ENCODE measurements at places on chromosomes 4 and X. TPM values are rescaled to one million over a fixed set of nuclear protein-coding genes. Genes with fewer than 3 reads are reported as not detected.

RAI2 gene
- not detected for total RNA-seq

- DNase-seq = no peak
Measured at GRCh38 chr4:65383589-65384305, 286.5 kb downstream of the EPHA5 start.

DNA sequence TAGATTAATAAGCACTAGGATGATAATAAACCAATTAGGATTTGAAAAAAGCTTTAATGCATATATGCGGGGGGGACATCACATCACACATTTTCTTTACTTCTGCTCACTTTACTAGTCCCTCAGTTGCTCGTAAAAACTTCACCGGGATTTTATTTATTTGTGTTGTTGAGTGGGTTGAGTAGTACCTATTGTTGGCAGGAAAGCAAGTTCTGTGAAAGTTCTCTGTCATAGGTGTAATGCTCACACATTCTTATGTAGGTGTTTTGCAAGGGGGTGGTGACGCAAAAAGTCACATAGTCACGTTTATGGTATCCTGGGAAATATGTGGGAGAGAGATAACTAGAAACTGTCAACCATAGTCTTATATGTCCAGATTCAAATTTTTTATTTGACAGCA, 65.3 kb downstream of the PDLIM5 start:
- peak; percentile 37 for DNase-seq

GATA1 gene
- total RNA-seq = 0.34 TPM

SPANXN4 gene
- total RNA-seq = not detected

P2RY8 gene
- 0.44 TPM for total RNA-seq

GAGE12E gene
- total RNA-seq = not detected

- no peak for DNase-seq
Measured at GRCh38 chrX:65900850-65901844, 138.7 kb downstream of the VSIG4 start.

CRLF2 gene
- total RNA-seq = 0.34 TPM

GRCh38 chr4:57037982-57038604, 59.4 kb downstream of the POLR2B start:
- peak; percentile 23 for DNase-seq

DNA sequence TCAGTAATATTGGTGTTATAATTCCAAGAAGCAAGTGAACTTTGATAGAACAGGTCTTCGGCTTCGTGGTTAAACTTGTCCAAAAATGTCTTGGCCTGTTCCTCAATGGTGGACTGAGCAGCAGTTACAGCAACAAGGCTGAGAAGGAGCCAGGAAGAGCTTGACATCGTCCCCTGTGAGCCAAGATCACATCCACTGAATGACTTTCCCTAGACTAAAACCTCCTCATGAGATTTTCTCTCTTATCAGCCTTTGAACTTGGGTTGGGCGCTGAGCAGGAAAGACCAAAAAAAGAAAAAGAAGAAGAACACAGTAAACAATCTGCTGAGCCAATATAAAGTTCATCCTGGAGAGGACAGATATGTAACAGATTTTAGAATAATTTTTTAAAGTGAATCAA, at the start of gene ACE2:
Gene ACE2 (minus strand): TSS at position 216 of the 400 bp plus-strand sequence. CDS start 49 bp downstream, at position 167.
- no peak for DNase-seq

GRCh38 chr4:151485541-151486131, 76.7 kb downstream of the FHIP1A start:
- DNase-seq = no peak

- DNase-seq = no peak
Measured at GRCh38 chr4:146846882-146847281, 98.8 kb downstream of the TTC29 start.

GRCh38 chr4:41678086-41678816, 70.3 kb downstream of the PHOX2B start:
- no peak for DNase-seq

DNA sequence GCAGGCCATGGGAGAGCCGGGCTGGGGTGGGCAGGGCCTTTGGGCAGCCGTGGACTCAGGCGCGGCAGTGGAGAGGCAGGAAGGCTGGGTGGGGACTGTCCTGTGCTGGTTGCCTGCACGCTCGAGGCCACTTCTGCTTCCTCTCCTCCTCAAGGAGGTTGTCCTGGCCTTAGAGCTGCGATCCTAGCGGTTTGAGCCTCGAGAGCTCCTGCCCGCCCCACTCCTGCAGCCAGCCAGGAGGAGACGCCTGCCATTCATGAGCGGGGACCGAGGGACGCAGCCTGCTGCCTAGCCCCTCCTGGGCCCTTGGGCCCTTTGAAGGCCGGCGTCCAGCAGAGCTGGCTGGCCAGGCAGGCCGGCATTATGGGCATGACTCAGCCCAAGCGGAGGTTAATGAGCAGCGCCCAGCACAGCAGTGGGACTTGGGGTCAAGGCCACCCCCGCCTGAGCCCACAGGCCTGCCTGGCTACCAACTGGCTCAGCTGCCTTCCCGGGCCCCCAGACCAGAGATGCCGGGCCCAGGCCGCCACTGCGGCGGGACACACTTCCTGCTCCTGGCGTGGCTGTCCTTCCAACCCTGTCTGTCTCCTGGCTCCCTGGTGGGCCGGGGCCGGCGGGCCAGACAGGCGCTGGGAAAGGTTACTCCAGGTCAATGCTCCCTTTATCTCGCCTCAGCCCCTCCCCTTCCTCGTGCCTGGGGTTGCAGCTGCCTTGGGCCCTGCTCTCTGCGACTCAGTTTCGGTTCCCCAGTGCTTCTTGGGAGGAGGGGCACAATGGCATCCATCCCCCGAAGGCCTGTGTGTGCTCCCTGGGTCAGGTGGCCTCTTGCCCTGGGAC, 1.8 kb downstream of the ABCD1 start:
- no peak for DNase-seq

- DNase-seq = no peak
Measured at GRCh38 chrX:103846386-103846785, 14.3 kb upstream of the RAB9B start.

LINC00632 gene
- 0.15 TPM for total RNA-seq

PNMA6F gene
- not detected for total RNA-seq

GRCh38 chr4:76758290-76758882, 139.6 kb downstream of the SOWAHB start:
- DNase-seq = peak; percentile 42

BEX5 gene
- total RNA-seq = not detected

- peak; percentile 55 for DNase-seq
Measured at GRCh38 chr4:89753601-89754066, 83.3 kb downstream of the SNCA start.

DNA sequence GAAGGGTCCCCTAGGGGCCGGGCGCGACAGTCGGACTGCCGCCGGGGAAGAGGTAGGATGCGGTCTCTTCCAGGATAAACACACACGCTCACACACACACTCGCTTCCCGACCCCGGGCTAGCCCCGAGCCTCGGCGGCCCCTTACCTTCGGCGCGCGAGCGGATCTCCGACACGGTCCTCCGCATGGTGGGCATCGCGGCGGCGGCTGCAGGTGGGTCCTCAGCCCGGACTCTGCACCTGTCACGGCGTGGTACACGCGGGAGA, 294 bp downstream of the ATP8A1 start:
- no peak for DNase-seq

- DNase-seq = no peak
Measured at GRCh38 chrX:72060921-72061490, 70.7 kb downstream of the RTL5 start.

GRCh38 chr4:82433791-82434190, 3.4 kb downstream of the ENOPH1 start:
- DNase-seq = no peak

VCX3A gene
- not detected for total RNA-seq

- DNase-seq = no peak
Measured at GRCh38 chr4:8568068-8568668, 12.0 kb upstream of the GPR78 start.

DNA sequence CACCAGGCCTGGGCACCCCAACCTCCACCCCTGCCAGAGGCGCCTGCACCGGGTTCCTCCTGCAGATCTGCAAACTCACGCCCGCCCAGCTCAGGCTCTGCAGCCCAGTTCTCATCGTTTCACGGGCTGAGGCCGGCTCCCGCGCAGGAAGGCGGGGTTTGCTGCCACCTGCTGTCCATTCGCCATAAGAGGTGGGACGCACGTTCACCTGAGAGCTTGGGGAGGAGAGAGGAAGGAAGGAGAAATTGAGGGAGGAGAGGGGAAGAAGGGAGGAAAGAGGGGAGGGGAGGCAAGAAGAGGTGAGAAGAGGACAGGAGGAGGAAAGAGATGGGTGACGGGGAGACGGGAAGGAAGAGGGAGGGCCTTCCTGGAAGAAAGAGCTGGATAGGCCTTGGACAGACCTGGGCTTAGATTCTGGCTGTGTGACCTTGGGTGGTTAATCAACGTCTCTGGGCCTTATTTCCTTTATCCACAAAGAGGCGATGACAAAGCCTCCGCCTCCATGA, 114.5 kb downstream of the ADRA2C start:
- DNase-seq = peak; percentile 35

IL1RAPL2 gene
- total RNA-seq = not detected

DNA sequence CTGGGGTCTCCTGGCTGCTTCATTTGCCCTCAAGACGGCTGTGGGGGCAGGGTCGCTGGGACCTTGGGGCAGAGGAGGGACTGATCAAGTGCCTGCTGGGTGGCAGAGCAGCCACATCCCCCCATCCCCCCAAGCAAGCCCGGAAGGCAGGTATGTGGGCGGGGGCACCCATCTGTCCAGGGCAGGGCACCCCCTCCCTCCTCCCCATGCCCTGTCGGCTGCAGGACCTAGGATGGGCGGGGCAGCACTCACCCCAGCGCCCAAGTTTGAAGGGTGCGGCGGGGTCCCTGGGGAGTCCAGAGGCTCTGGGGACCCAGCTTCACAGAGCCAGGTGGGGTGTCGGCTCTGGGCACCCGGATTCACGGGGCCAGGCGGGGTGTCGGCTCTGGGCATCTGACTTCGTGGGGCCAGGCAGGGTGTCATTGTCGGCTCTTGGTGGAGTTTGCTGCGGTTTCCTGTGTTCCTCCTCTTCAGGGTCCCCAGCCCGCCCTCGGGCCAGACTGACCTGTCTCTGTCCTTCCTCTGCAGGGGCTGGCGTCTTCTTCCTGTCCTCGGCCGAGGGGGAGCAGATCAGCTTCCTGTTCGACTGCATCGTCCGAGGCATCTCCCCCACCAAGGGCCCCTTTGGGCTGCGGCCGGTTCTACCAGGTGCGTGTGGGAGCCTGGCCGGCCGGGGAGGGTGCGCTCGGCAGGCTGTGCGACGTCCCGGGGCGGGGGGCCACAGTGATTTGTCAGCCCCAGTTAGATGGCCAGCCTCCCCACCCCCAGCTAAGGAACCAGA, 22.1 kb downstream of the DOK7 start:
- no peak for DNase-seq

- no peak for DNase-seq
Measured at GRCh38 chr4:140368686-140369085, 4.8 kb upstream of the SCOC start.

- no peak for DNase-seq
Measured at GRCh38 chr4:158824425-158825274, 55.8 kb downstream of the FNIP2 start.

SATL1 gene
- not detected for total RNA-seq

HSFX2 gene
- not detected for total RNA-seq

DNA sequence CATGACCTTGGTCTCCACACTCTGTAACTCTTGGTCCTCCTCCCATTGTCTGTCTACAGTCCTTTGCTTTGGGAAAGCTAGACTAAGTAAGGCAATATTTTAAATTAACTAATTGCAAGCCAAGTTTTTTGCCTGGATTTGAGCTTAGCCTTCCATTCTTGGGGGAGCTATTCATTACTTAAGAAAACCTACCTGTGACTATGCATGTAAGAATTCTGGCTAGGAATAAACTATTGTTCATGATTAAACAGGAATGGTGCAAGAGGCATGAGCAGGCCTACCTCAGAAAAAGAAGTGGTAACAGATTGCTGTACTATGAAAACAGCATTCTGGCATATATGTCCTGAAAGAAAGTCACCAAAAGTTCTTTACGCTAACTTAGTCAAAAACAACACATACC, 309.4 kb downstream of the MAPK10 start:
- DNase-seq = no peak

- DNase-seq = peak; percentile 84
Measured at GRCh38 chr4:139099366-139099982, 77.5 kb downstream of the ELF2 start.

DNA sequence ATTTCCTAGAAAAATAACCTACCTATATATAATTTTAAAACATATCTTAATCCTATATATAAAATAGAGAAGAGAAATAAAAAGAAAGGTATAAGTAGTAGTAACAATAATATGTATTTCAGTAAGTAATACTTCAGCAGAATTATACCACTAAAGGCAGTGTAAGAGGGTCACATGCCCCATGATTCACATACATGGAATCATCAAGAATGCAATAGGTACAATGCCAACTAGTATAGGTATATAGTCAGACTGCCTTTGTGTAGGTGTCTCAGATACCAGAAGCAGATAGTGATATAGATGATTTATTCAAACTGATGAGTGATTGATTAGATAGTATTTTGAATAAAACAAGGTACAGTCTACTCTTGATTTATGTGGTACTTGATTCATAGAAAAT, 9.4 kb downstream of the AIMP1 start:
- no peak for DNase-seq

FRG2 gene
- total RNA-seq = not detected

DCTD gene
- 96.3 TPM for total RNA-seq

- no peak for DNase-seq
Measured at GRCh38 chrX:19661961-19662360, 146.7 kb upstream of the MAP3K15 start.

GRCh38 chr4:177492022-177492421, 49.8 kb upstream of the AGA start:
- no peak for DNase-seq

DNA sequence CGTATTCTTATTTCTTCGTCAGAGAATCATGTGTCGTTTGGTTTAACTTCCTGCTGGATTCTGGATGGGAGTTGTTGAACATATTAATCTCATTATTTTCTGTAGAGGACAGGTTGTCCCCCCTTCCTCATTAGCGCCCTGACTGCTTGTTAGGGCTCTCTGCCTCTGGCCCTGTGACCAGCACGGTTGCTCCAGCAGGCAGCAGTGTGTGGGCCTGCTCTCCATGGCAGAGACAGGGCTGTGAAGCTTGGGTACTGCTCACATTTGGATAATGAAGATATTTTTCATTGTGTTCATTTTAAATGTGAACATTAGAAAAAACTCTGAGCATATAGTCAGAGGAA, 102.7 kb downstream of the KLHL8 start:
- DNase-seq = no peak

DNA sequence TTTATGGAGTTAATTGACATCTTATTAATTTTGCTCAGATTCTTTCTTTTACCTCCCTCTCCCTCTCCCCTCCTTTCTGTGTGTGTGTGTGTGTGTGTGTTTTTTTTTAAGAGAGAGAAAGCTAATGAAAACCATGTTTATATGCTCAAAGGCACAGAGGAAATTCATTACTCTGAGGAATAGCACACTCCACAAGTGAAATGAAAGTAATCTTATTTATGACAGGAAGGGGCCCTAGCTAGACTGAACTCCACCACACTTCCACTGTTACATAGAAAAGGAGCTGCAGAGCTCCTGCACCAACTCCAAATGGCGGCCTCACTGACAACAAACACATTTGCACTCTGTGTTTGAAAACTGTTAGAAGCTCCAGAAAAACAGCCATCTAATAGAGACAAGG, 150.6 kb downstream of the RASL11B start:
- no peak for DNase-seq

- DNase-seq = no peak
Measured at GRCh38 chr4:58301376-58301999, 1191.3 kb upstream of the IGFBP7 start.
